Natural killer cell treated with Interleukin-12 subunit alpha and Interleukin-12 subunit beta and Interleukin-15 and Interleukin-18, amount 100 ng/mL, for 72 hours (primary cell): ENCODE measurements at places on chromosomes 11 and 22. TPM values are rescaled to one million over a fixed set of nuclear protein-coding genes. Genes with fewer than 3 reads are reported as not detected.

C11orf16 gene
- total RNA-seq = not detected

TBX1 gene
- 1.1 TPM for total RNA-seq

NAALAD2 gene
- total RNA-seq = not detected

OR56A1 gene
- total RNA-seq = 0.05 TPM

NPTXR gene
- 1.3 TPM for total RNA-seq

FJX1 gene
- total RNA-seq = 0.55 TPM

BEST1 gene
- total RNA-seq = 1.9 TPM

GGTLC3 gene
- total RNA-seq = not detected

UPK3A gene
- total RNA-seq = not detected

SEPTIN3 gene
- 0.25 TPM for total RNA-seq

AMOTL1 gene
- total RNA-seq = 5.5 TPM

PPME1 gene
- 50.6 TPM for total RNA-seq

IL10RA gene
- total RNA-seq = 83.6 TPM

ZNF215 gene
- 0.24 TPM for total RNA-seq

AIFM3 gene
- total RNA-seq = not detected

GRCh38 chr11:103668859-103669258, 367.6 kb upstream of the DDI1 start:
- peaks cover 14% of the 10 kb centered on the region for H3K27me3 ChIP-seq
- no peak overlapping the region for H3K27ac ChIP-seq
- DNase-seq = no peak
- H3K4me3 ChIP-seq = no peak overlapping the region
- H3K36me3 ChIP-seq = no peaks in the 10 kb centered on the region

GRCh38 chr11:10637731-10638151, 55.8 kb downstream of the IRAG1 start:
- no peaks in the 10 kb centered on the region for H3K36me3 ChIP-seq
- no peaks in the 10 kb centered on the region for H3K27me3 ChIP-seq
- no peak overlapping the region for H3K4me3 ChIP-seq
- no peak for DNase-seq
- no peak overlapping the region for H3K27ac ChIP-seq

GRCh38 chr22:46482056-46482675, 55.3 kb downstream of the CELSR1 start:
- H3K4me3 ChIP-seq = no peak overlapping the region
- no peaks in the 10 kb centered on the region for H3K27me3 ChIP-seq
- H3K4me1 ChIP-seq = peaks cover 26% of the 10 kb centered on the region
- H3K36me3 ChIP-seq = no peaks in the 10 kb centered on the region
- no peak for DNase-seq

DNA sequence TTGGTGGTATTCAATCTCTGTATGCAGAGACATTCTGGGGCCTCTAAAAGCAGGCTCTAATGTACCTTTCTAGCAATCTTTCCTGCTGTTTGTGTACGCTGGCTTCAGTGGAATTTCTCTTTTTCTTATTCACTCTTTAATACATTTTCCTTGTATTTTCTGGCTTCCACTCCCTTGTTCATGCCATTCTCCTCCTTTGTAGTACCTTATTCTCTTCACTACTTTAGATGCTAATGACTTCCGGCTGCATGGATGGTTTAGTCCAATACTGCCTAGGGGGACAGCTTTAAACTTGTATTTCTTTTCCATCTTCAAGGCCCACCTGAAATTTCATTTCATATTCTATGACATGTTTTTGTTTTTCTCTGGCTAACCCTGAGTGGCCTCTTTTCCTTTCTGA, 40.2 kb downstream of the DDX10 start:
- no peaks in the 10 kb centered on the region for H3K27me3 ChIP-seq
- no peak overlapping the region for H3K27ac ChIP-seq
- peaks cover 12% of the 10 kb centered on the region for H3K4me1 ChIP-seq
- H3K4me3 ChIP-seq = no peak overlapping the region
- H3K36me3 ChIP-seq = peaks cover 41% of the 10 kb centered on the region

GRCh38 chr11:128832121-128832497, 35.0 kb downstream of the KCNJ1 start:
- no peaks in the 10 kb centered on the region for H3K36me3 ChIP-seq
- peak overlapping the region; percentile 9 for H3K27ac ChIP-seq
- DNase-seq = no peak
- peaks cover 21% of the 10 kb centered on the region for H3K4me1 ChIP-seq

DNA sequence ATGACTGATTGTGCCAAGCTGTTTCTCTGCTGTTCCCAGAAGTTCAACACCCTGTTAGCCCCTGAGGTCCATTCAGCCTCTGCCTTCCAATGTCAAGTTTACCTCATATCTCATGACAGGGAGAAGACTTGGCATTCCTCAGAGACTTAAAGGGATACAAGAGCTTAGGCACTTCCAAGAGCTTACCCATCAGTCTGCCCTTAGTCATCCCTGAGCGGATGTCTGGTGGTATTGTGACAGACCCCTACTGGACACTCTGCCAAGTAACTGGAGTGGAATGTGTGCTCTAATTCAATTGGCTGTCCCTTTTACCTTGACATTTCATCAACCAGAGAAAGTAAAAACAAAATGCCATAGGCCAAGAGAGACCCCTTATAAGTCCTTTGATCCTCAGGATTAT, 151.5 kb downstream of the AASDHPPT start:
- no peaks in the 10 kb centered on the region for H3K27me3 ChIP-seq
- H3K4me1 ChIP-seq = no peaks in the 10 kb centered on the region
- no peaks in the 10 kb centered on the region for H3K36me3 ChIP-seq
- no peak for DNase-seq

DNA sequence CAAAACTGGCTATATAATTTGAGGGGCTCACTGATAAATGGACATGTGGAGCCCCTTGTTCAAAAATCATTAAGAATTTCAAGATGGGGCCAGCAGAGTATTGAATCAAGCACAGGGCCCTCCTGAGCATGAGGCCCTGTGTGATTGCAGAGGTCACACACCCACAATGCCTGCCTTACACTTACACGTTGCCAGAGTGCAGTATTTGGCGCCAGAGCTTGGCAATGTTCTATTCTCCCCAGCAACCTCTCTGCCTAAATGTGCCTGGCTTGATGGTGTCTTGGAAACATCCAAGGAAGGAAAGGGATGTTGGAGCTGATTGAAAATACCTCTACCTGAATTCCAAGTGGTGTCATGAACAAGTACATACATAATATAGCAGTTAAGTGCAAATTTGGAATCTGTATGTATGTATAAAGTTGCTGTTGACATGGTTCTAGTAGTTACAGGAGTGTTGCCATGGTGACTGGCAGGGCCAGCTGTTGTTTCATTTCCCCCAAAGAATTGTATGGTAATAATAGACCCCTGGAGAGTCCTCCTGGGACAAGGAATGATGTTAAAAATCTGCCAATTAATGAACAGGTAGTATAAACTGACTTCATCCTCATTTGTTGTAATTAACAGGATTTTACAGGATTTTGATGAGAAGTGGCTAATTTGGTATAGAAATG, 205.7 kb upstream of the NAV2 start:
- no peak for DNase-seq
- H3K36me3 ChIP-seq = no peaks in the 10 kb centered on the region
- H3K4me1 ChIP-seq = no peaks in the 10 kb centered on the region
- H3K27me3 ChIP-seq = peaks cover 36% of the 10 kb centered on the region

DNA sequence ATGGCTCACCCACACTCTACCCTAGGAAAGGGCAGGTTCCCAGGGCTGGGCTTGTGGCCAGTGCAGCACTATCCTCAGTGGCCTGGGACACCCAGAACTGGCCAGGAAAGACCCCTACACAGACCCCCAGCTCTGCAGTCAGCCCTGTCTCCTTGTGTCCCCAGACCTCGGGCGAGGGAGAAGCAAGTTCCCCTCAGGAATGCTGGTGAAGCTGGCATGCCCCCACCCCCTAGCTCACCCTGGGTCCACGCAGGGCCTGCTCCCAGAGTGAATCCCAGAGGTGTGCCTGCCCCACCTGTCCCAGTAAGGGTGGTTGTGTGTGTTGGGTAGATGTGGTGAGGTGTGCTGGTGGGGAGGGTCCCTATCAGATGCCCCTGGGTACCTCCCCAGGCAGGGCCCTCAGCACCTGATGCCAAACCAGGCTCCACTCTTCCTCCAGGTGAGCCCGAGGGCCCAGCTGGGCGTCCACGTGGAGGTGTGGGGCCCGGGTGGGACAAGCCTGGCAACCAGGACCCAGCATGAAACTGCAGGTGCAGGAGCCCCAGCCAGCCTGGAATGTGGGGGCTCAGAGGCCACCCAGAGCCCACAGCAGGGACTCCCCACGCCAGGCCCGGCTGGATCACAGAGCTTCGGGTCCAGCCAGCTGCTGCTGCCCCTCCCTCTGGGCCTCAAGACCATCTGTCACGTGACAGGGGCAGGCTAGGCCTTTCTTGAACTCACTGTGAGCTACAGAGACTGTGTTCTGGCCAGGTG, 48.4 kb upstream of the KCNQ1OT1 start:
- no peaks in the 10 kb centered on the region for H3K27me3 ChIP-seq
- no peaks in the 10 kb centered on the region for H3K4me1 ChIP-seq
- no peak for DNase-seq
- no peak overlapping the region for H3K4me3 ChIP-seq
- no peak overlapping the region for H3K27ac ChIP-seq

- no peak for DNase-seq
- no peak overlapping the region for H3K27ac ChIP-seq
Observed at GRCh38 chr22:28883657-28883916, 215 bp downstream of the ZNRF3 start.

DNA sequence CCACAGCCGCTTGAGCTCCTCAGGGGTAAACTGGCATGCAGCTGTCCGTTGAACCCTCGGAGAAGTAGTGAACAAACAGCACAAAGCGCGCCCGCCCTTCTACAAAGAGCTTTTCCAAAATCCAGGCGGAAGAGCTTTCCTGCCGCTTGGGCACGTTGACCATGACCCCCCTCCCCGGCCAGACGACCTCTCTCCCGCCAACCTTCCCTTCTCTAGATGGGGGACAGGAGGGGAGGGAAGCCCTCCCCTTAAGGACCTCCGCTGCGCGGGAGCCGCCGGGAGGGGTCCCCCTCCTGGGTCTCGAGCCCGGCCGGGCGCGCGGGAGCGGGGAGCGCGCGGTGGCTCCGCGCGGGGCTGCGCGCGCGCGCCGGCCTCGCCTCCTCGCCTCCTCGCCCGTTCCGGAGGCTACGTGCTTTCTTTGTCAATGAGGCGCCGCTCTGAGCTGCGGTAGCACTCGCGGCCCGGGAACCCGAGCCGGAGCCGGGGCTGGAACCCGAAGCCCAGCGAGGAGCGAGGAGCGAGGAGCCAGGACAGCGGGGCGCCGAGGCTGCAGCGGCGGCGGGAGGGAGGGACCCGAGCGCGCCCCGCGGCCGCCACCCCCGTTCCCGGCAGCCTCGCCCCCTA, 118.6 kb downstream of the HIPK3 start:
- no peaks in the 10 kb centered on the region for H3K4me1 ChIP-seq
- H3K4me3 ChIP-seq = no peak within 1 kb of the TSS
- no peaks in the 10 kb centered on the region for H3K36me3 ChIP-seq
- no peak for DNase-seq
- no peak within 1 kb of the TSS for H3K27ac ChIP-seq

GRCh38 chr22:37137903-37138665, 11.6 kb downstream of the IL2RB start:
- H3K27ac ChIP-seq = peak overlapping the region; percentile 90
- no peak for DNase-seq
- no peaks in the 10 kb centered on the region for H3K27me3 ChIP-seq
- peaks cover 25% of the 10 kb centered on the region for H3K36me3 ChIP-seq
- H3K4me3 ChIP-seq = peak overlapping the region; percentile 78

DNA sequence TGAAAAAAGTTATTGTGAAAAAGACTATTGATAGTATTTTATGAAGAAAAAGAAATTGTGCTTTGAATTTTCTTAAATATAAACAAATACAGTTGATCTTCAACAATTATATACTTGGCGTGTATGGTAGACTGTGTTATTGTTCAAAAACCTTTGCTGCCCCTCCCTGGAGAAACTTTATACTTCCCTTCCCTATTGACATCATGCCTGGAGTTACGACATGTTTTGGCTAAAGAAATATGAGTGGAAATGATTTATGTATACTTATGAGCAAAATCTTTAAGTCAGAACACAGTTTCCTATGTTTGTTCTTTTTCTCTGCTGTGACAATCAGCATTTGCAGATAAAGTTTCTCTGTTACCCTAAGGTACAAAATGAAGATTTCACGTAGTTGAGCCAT, 243.8 kb downstream of the TMEM135 start:
- no peak for DNase-seq
- no peak overlapping the region for H3K4me3 ChIP-seq
- no peaks in the 10 kb centered on the region for H3K36me3 ChIP-seq
- H3K27ac ChIP-seq = no peak overlapping the region
- H3K4me1 ChIP-seq = no peaks in the 10 kb centered on the region
- H3K27me3 ChIP-seq = no peaks in the 10 kb centered on the region

DNA sequence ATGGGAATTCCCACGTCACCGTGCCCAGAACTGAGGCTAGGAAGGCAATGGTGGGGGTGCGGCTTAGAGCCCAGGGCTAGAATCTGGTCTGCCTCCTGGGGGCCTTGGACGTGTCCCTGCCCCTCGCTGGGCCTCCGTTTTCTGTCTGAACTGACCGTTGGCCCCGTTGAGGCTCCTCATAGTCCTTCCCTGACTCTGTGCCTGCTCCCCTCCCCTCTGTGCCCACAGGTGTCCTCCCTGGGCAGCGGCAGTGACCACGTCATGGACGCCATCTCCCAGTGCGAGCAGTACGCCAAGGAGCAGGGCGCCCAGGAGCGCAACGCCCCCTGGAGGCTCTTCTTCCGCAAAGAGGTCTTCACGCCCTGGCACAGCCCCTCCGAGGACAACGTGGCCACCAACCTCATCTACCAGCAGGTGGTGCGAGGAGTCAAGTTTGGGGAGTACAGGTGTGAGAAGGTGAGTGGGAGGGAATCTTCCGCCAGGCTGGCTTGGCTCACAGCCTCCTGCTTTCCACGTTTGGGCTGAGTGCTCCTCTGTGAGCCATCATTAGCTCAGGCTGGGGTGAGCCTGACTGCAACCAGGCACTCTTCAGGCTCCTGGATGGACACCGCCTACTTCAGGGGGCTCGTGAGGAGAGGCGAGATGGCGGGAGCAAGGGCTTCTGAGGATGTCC, 63.9 kb downstream of the MYO7A start:
- peaks cover 2% of the 10 kb centered on the region for H3K4me1 ChIP-seq
- H3K27me3 ChIP-seq = no peaks in the 10 kb centered on the region
- no peak overlapping the region for H3K27ac ChIP-seq
- H3K4me3 ChIP-seq = no peak overlapping the region
- no peaks in the 10 kb centered on the region for H3K36me3 ChIP-seq
- no peak for DNase-seq

- no peak overlapping the region for H3K4me3 ChIP-seq
- H3K27ac ChIP-seq = no peak overlapping the region
- H3K36me3 ChIP-seq = no peaks in the 10 kb centered on the region
- peaks cover 9% of the 10 kb centered on the region for H3K4me1 ChIP-seq
Observed at GRCh38 chr11:76280151-76280881, 74.0 kb upstream of the WNT11 start.

- DNase-seq = no peak
- no peak overlapping the region for H3K27ac ChIP-seq
- H3K36me3 ChIP-seq = no peaks in the 10 kb centered on the region
- H3K27me3 ChIP-seq = peaks cover 19% of the 10 kb centered on the region
- H3K4me1 ChIP-seq = no peaks in the 10 kb centered on the region
Observed at GRCh38 chr22:22042009-22042408, 59.4 kb upstream of the TOP3B start.

GRCh38 chr11:98565311-98565710, 455.4 kb upstream of the CNTN5 start:
- peaks cover 4% of the 10 kb centered on the region for H3K36me3 ChIP-seq
- H3K4me1 ChIP-seq = no peaks in the 10 kb centered on the region
- DNase-seq = no peak

- peaks cover 4% of the 10 kb centered on the region for H3K36me3 ChIP-seq
- H3K4me3 ChIP-seq = peak overlapping the region; percentile 93
- H3K27me3 ChIP-seq = no peaks in the 10 kb centered on the region
- peak; percentile 73 for DNase-seq
- peaks cover 41% of the 10 kb centered on the region for H3K4me1 ChIP-seq
- peak overlapping the region; percentile 79 for H3K27ac ChIP-seq
Observed at GRCh38 chr11:47270331-47271271, 668 bp downstream of the MADD start.

- H3K36me3 ChIP-seq = no peaks in the 10 kb centered on the region
- peaks cover 19% of the 10 kb centered on the region for H3K27me3 ChIP-seq
- no peak within 1 kb of the TSS for H3K27ac ChIP-seq
- DNase-seq = no peak
Observed at GRCh38 chr11:78022397-78023396, at the start of gene KCTD14. TSS of gene KCTD14 (minus strand) at chr11:78023276. CDS start at chr11:78023249, 27 bp downstream.
